A549 treated with DMSO at 1 μM for 4 hours (cell line): ENCODE measurements at places on chromosomes 4 and X. TPM values are rescaled to one million over a fixed set of nuclear protein-coding genes. Genes with fewer than 3 reads are reported as not detected.

Gene MGARP
- total RNA-seq, result 0.47 to 0.85 TPM (median 0.82 TPM) in 5 replicates

Gene ATP8A1
- total RNA-seq, result 0.02 to 0.13 TPM (median 0.07 TPM) in 5 replicates

Gene CD40LG
- not detected in 5 replicates for total RNA-seq

Gene FGG
- 4.1 to 7.7 TPM (median 4.6 TPM) in 5 replicates for total RNA-seq

Gene ASB12
- total RNA-seq, result 0.07 to 0.08 TPM in 2 of 5 replicates, not detected in the others

Gene G6PD
- total RNA-seq, result 1,297 to 1,681 TPM (median 1,624 TPM) in 5 replicates

Gene EDNRA
- 0.30 to 0.63 TPM (median 0.36 TPM) in 5 replicates for total RNA-seq

Gene ACE2
- total RNA-seq, result 0.06 TPM in 1 of 5 replicates, not detected in the others

Gene TECRL
- total RNA-seq, result not detected in 5 replicates

Gene NAP1L3
- total RNA-seq, result 0.22 to 0.61 TPM (median 0.40 TPM) in 5 replicates

Gene LANCL3
- 0.01 TPM in 1 of 5 replicates, not detected in the others for total RNA-seq

Gene RNF4
- 61.9 to 89.6 TPM (median 65.2 TPM) in 5 replicates for total RNA-seq

Gene FAM47A
- total RNA-seq, result not detected in 5 replicates

Gene IL3RA
- total RNA-seq, result 0.10 to 0.42 TPM (median 0.21 TPM) in 5 replicates

Gene HSFX4
- total RNA-seq, result not detected in 5 replicates

Gene LDB2
- total RNA-seq, result not detected in 5 replicates

Gene TEX13D
- not detected in 5 replicates for total RNA-seq

Gene NPNT
- total RNA-seq, result 0.19 to 0.41 TPM (median 0.22 TPM) in 5 replicates

Gene PLA2G12A
- total RNA-seq, result 7.9 to 11.6 TPM (median 10.7 TPM) in 5 replicates

Gene TAF7L
- total RNA-seq, result 0.08 to 0.15 TPM (median 0.13 TPM) in 5 replicates

Gene HEPH
- not detected in 5 replicates for total RNA-seq

Gene TMPRSS11A
- total RNA-seq, result not detected in 5 replicates
